8988T (cell line): ENCODE measurements at places on chromosomes 7 and 10.

DNA sequence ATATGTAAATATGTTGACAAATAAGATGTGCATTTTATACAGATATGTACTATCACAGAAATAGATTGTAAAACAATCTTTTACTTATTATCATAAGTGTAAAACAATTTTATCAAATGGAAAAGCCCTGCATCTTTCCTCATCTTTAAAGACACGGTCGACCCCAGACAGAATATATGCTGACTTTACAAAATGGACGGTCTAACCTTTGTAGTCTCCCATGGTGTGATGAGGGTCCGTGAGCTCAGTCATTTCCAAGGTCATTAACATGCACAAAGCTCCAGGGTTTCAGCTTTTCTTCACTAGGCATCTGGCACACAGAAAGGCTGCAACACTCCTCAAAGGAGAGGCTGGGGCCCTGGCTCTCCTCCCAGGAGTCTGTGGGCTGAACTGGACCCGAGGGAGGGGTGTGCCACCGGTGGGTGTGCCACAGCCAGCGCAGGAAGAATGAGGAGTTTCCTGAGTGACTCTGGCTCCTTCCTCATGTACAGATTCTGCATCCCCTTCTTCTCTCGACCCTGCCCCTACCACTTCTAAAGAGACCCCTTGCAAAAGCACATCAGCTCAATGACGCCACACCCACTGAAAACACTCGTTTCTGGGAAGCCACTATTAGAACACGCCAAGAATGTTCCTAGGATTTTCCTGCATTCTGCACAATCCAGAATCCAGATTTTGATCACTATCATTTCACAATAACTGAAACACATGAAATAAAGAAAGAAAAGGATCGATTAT is 26.2 kb upstream of the ABLIM1 start:
- no peak for DNase-seq

DNA sequence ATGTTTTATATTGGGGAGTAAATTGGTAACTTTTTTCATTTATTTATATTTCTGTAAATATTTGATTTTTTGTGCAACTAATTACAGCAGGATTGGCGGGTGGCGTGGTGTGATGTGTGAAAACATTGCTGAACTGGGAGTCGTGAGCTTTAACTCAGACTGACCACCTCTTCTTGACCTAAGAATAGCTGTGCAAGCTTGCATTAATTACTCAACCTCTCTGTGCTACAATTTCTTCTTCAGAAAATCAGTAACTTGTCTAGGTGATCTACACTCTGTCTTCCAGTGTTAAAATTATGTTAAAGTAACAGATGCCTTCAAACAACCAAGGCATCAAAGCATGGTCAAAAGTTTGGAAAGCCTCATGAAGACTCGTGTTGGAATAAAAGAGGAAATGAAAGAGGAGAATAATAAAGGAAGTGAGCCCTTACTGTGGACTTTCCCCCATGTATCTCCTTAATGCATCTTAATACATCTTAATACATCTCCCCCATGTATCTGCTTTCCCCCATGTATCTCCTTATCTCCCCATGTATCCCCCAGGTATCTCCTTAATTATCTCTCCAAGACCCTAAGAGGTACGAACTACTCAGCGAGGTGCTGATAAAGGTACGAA is 71.2 kb downstream of the SVIL start:
- no peak for DNase-seq

DNA sequence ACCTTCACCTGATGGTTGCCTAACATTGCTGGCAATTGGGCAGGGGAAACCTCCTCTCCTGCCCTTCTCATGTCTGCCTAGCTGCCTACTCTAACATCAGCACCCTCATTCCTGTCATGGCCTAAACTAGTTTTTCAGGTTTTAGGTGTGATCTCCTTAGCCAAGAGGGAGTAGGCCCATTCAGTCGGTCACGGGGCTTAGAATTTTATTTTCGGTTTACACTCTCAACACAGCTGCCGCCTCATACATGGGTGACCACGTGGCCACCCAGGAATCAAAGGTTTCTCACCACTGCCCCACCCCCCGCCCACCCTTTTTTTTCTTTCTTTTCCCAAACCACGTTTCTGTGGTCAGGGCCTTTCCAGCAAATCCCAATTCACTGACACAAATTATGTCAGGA is 97.2 kb downstream of the RALA start:
- no peak for DNase-seq

- DNase-seq = no peak
These were observed 164.1 kb downstream of the RPS24 start for GRCh38 chr10:78197628-78198272.
